ENCODE measurements at places on chromosomes 2 and 18.

- no peak for DNase-seq
Measured at GRCh38 chr2:73259276-73259675, 25.0 kb downstream of the FBXO41 start.

DNA sequence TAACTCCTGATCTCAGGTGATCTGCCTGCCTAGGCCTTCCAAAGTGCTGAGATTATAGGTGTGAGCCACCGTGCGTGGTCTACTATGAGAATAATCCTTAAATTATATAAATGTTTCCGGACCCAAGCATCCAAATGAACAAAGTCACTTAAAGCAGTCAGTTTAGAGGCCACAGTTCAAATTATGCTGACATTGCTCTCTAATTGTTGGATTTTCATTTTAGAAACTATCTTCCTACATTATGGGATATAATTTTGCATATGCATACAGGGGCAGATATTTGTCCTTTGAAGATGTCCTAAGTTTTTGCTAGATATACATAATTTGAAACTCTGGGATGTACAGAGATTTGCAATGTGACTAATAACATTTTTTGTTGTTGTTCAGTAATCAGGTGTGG is 390.1 kb downstream of the RND3 start:
- no peak for DNase-seq

- DNase-seq = no peak
Measured at GRCh38 chr2:6652251-6652650, 213.5 kb downstream of the CMPK2 start.

DNA sequence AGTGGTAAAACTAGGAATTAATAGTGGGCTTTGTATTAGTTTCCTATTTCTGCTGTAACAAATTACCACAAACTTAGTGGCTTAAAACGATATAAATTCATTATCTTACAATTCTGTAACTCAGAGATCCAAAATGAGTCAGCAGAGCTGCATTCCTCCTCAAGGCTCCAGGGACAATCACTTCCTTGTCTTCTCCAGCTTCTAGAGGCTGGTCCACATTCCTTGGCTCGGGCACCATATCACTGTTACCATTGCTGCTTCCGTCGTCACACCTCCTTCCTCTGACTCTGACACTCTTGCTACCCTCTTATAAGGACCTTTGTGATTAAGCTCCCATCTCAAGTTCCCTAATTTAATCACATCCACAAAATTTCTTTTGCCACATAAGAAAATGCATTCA is 567.8 kb upstream of the KLHL29 start:
- DNase-seq = no peak

DNA sequence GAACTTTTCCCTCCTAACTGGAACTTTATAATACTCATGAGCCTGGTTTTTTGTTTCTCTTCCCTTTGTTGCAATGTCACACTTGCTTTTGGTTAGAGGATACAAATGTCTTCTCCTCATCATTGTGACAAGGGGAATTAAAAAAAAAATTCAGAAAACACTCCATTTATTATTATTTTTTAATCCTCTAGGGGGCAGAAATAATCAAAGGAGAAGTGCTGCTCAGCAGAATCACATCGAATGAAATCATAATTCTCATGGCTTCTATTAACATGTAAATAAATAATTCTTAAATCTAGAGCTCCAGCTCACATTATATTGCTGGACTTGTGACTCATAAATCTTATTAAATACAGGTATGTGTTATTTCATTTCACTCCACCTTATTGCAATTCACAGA is 273.8 kb downstream of the TRIB2 start:
- DNase-seq = no peak

- no peak for DNase-seq
Measured at GRCh38 chr2:219214141-219214540, 4.6 kb downstream of the ABCB6 start.

DNA sequence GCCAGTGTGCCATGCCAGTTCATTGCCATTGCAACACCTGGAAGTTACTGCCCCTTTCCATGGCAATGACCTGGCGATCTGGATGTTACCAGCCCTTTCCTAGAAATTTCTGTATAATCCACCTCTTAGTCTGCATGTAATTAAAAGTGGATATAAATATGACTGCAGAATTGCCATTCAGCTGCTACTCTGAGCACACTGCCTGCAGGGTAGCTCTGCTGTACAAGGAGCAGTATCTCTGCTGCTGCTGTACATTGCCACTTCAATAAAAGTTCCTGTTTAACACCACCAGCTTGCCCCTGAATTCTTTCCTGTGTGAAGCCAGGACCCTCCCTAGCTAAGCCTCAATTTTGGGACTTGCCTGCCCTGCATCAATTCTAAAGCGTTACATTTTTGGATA is 17.4 kb upstream of the GULP1 start:
- DNase-seq = no peak

DNA sequence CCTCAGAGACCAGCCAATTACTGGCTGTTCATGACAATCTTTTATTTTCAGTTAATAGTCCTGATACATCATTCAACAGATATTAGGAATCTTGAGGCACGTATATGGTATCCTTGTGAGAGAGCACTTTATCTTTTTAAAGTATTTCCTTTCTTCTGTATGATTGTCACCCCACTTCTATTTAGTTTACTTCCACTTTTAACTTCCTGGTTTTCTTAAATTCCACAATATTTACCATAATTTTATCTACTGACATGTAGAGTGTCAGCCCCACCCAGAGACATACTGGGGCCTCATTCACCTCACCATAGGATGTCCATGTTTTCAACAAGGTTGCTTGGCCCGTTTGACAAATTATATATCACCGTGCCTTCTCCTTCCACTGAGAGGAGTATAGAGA is 182.9 kb upstream of the ID2 start:
- DNase-seq = no peak

DNA sequence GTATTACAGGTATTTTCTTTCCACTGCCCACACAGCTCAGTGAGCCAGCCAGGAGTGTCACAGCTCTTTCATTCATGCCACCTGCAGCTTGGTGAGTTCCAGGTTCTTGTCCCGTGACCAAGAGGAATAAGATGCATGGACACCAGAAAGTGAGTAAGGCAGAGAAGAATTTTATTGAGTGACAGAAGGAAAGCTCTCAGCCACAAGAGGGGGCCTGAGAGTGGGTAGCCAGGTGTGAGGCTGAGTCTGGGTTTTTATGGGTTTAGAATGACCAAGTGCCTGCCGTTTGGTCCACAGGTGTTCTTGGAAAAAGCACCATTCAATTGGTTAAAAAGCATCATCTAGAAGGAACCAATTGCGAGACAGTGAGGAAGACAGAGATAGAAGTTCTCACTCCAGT is 1097.1 kb upstream of the SLC39A10 start:
- no peak for DNase-seq

DNA sequence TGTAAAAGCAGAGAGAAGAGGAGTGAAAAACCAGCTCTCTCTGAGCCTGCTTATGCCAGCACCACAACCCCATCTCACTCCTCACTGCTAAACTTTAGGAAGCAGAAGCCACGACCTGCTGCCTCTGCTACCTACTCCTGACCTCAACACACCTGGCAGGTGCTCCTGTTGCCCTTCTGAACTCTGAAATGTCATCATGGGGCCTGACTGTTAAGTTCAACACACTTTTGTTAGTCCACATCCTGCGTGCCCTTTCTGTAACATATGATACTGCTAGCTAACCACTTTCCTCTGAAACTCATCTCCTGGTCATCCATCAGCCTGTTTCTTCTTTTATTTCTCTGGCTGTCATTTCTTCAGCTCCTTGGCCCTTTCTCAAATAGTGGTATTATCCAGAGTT is 118.1 kb downstream of the EPB41L3 start:
- DNase-seq = no peak

DNA sequence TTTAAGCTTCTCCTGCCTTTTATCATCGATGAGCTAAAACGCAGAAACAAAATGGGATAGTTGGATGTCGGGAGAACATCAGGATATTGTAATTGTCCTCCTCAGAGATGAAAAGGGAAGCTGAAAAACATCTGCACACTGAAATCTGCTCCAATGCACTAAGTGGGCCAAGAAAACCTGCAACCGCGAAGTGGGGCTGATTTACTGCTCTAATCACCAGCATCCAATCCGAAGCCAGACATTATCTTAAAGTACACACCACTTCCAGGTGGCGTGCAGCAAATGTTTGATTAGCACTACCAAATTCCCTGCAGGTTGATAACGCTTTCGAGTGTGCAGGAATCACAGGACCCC is 230.3 kb upstream of the SLC14A2 start:
- DNase-seq = peak; percentile 18

DNA sequence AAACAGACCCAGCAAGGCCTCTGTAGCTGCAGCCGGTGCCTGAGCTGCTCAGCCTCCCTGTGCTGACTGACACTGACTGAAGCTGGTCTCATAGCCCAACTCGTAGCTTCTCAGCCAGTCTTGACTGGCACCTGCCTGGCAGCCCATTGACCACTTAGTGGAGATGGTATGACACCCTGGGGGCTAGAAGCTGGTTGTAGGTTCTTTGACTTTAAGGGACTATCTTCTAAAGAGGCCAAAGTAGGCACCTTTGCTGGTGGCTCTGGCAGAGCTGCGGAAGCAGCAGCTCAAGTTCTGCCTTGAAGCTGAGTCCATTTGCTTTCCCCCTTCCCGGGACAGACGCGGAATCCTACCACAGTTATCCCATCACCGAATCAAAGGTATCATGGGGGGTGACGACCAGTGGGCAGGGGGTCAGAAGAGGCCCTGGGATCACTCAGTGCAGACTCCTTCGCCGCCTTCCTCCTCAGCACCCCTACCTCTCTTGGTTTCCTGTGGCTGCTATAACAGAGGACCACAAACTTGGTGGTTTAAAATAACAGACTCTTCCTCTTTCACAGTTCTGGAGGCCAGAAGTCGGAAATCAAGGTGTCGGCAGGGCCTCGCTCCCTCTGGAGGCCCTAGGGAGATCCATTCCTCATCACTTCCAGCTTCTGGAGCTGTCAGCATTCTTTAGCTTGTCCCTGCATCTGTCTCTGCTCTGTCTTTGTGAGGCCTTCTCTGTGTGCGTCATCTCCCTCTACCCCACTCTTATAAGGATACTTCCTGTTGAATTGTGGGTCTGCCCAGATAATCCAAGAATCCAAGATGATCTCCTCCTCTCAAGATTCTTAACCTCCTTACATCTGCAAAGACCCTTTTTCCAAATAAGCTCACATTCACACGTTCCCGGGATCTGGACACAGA is 13.7 kb upstream of the FOSL2 start:
- DNase-seq = no peak

- no peak for DNase-seq
Measured at GRCh38 chr2:2763351-2764000, 432.4 kb upstream of the MYT1L start.

- no peak for DNase-seq
Measured at GRCh38 chr2:7437716-7438632, 520.8 kb downstream of the RNF144A start.

DNA sequence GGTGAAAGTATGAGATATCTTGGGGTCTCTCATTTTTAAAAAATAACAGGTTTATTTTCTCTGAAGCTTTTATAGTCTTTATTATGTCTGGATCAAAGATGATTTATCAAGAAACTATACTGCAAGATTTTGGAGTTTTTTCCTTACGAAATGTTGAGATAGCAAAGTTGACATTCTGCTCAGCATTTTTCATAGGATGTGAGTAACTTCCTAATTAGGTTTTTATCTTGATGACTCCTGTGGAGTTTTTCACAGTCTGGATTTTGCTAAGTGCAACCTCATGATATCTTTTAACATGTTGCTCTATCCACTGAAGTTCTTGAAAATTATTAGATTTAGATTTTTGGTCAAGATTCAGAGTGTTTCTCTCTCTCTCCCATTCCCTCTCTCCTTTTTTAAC is 17.8 kb downstream of the TCF7L1 start:
- DNase-seq = no peak

- no peak for DNase-seq
Measured at GRCh38 chr18:7071600-7071999, 46.0 kb downstream of the LAMA1 start.

- peak; percentile 15 for DNase-seq
Measured at GRCh38 chr2:20443276-20443920, 3.5 kb upstream of the RHOB start.

DNA sequence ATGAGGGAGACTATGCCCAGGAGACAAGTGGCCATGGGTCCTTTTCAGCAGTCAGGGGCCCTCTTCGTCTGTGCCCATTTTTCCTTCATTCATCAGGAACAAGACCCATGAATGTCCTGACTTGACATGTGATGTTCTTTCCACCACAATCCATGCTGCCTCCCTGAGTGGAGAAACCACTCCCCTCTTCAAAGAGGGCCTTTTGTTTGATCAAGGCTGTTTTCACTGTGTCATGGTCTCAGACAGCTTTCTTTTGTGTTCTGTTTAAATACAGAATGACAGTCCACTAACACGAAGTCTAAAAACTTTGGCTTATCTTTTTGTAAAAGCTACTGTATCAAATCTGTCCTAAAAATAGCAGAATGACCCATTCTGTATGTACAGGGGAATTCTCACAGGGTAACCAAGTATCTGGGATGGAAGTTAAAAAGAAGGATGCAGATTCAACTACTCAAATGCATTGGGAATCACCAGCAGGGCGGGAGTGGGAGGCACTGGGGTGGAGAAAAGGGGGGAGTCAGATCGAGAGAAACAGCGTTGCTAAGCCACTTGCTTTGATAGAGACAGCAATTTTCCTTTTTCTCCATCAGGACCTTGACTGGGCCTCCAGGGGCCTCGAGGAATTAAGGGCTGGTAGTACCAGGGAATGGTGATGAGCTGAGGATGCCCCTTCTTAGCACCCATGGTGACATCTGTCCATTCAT is 13.9 kb downstream of the LRP2 start:
- no peak for DNase-seq

- DNase-seq = no peak
Measured at GRCh38 chr2:73282924-73283544, 1.2 kb downstream of the FBXO41 start.

- DNase-seq = no peak
Measured at GRCh38 chr2:209726311-209726710, 45.3 kb upstream of the UNC80 start.

All from NCI-H1417 treated with DMSO at 0.1 percent for 48 hours (cell line).